HEK293T (cell line): ENCODE measurements at places on chromosomes 1 and 21.

DNA sequence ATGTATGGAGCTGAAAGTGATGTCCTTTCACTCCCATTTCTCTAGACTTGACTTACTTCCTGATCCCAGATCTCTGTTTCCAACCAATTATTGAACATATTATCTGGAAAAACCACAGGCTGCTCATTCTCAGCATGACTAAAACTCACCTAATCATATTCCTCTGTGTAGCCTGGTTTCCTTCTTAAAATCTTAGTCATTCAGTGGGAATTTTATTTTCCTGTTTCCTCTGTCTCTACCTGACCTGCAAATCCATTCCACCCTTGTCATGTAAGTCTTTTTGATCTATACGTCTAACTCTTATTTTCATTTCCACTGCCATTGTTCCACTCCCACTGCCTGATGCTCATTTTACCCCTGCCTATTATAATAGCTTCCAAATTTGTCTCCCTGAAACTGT, 67.9 kb upstream of the APOBEC4 start:
- no peak for DNase-seq

DNA sequence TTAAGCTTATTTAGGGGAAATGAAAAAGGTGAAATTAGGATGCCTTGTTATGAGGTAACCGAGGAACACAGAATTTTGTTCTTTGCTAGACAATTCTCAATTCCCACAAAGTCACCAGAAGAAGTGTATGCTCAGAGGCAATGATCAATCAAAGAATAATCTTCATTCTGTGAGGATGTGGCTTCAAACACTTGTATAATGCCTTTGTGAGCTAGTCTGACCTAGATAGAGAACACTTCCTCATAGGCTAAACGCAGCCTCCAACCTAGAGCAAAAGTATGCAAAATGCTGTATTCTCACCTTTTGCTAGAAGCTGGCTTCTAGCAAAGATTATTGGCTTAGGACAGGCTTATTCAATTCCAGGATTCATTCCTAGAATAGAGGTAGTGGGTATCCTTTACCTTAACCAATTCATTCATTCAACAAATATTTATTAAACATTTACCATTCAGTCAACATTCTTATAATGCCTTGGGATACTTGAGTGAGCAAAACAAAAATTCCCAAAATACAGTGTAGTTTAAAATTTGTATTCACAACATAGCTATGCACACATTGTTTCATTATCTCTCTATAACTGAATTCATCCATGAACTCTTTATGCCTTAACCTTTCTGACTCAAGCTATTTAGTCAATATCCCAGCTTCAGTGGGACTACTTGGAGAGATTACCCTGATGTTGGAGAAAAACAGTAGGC, 530.2 kb downstream of the PTPRC start:
- DNase-seq = no peak

DNA sequence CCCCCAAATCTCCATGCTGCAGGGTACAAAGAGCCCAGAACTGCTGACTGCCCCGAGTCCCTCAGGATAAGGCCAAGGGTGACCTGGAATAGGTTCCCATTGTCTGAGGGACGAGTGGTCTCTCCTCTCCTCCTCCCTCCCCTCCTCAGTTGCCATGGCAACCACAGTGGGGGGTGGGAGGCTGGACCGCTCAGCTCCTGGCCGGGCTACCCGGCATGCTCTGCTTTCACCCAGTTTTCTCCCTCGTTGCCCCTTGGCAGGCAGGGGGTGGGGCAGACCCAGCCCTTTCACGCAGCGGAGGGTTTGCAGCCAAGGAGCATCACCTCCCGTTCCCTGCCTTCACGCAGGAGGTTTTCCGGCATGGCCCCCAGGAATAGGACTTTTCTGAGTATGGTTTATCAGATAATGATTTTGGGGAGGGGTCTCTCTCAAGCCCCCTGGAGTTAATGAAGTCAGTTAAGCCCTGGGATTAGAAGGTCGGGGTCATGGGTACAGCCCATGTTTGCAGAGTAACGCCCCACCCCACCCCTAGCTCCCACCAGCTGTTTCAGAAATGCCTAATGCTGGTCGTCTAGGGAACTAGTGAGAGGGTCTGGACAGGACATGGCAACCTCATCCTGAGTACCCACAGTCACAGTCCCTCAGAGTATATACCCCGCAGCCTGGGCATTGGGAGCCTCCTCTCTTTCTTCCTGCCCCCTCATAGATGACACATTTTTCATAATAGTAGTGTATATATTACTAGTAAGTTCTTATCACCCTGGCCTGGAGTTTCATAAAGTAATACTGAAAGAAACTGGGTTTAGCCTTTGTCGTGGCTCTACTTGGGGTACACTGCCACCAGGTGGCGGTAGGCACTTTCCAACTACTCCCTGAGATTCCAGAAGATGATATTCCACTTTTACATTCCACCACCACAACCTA, 20.7 kb downstream of the C1QB start:
- DNase-seq = peak; percentile 51

DNA sequence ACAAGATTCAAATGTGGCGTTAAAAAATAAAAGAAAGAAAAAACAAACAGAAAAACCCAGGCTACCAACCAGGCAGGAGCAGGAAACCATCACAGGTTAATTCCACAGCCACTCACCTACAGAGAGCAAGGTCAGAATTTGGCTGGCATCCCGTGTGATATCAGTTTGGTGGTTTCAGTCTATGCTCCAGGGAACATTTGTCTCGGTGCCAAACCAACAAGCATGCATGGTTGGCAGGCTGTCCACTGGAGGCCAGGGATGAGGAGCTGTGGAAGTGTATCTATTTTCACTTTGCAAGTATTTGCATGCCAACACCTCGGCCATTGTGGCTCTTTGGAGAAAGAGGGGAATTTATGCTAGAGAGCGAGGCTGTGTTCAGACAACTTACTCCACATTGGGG, 53.1 kb upstream of the PROX1 start:
- DNase-seq = no peak

- no peak for DNase-seq
Measured at GRCh38 chr1:212635141-212635631, 26.6 kb downstream of the ATF3 start.

GRCh38 chr1:210397681-210398080, 69.0 kb downstream of the HHAT start:
- DNase-seq = no peak
